ENCODE measurements at places on chromosomes 4 and X.

DNA sequence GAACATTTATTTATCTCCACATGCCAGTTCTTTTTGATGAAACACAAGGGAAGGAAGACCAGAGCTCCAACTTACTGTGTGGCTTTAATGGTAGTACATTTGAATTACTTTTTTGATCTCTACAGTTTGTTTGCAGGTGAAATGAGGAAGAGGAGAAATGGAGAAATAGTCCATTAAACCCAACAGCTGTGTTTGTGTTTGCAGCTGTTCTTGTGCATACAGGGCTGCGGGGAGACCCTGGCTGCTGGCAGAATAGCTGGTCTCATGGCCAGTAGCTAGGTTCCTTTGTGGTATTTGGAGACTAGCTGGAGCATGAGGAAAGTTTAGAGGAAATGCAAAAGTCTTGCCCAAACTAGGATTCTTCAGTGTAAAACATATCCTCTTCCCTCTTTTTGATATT, 374.8 kb downstream of the GPAT3 start:
- DNase-seq = no peak

DNA sequence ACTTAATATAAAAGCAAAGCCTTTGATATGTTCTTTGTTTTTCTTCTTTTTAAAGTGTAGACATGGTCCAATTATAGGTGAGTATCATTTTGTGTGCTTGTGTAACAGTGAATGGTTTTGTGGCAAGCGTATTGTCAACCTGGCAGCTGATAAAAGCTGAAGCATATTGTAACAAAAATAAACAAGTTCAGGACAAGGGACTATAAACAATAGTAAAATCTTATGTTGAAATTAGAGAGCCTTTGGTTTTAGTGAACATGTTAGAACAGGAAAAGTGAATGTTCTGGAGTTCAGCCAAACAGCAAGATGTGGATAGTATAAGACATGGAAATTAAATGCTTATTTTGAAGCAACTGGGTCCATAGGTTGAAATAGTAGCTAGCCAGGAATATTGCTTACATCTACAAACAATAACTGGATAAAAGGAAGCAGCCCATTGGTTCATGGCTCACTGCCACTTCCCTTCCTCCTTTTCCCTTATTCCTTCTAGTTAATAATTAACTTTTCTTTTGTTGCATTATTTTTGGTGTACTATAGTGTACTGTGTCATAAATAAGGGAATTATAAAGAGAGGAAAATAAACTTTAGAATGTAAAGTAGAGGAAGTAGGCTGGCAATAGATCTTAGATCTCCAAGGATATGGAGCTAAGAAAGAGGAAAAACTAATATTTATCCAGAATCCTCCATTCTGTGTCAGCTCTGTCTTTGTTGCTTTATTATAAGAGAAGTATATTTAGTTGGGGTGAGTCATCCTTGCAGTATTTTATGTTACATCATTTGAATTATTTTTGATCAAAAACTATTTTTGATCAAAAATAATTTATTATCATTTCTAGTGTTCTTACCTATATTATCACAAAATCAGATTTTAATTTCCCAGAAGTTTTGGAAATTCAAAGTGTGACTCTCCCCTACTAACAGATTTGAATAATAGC, 65.6 kb downstream of the MRPL1 start:
- no peak for DNase-seq

GRCh38 chrX:105114554-105115130, 105.9 kb downstream of the TEX13A start:
- DNase-seq = no peak

GRCh38 chrX:39967348-39967747, 130.4 kb downstream of the BCOR start:
- no peak for DNase-seq

DNA sequence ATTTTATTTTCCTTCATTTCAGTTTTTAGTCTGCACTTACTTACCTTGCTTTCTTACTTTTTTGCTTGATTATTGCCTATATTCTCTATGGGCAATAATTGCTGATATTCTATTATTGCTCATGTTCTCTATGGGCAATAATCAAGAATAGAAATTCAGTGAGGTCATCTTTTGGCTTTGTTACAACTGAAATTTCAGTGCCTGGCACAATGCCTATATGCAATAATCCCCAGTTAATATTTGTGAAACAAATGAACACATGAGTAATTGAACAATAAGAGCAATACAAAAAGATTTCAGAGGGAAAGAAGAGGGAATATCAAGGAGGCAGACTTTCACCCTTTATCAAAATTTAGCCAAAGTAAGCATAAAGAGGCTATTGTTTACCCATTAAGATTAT, 48.6 kb upstream of the ARSJ start:
- no peak for DNase-seq

DNA sequence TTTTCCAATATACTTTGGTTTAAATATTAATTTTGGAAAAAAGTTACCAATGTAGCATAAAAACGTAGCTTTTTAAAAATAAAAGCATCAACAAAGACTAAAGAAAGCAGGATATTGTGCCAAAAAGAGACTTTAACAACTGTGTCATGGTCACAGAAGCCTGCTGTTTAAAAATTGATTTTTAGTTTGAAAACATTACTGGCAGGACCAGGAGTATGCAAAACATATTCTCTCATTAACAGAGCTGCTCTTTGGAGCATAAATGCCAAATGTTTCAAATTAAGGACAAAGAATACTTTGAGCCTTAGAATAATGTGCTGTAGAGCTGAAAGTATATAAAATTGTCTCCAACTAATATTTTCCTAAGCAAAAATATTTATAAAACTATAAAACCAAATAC, 279.0 kb downstream of the ARAP2 start:
- no peak for DNase-seq

DNA sequence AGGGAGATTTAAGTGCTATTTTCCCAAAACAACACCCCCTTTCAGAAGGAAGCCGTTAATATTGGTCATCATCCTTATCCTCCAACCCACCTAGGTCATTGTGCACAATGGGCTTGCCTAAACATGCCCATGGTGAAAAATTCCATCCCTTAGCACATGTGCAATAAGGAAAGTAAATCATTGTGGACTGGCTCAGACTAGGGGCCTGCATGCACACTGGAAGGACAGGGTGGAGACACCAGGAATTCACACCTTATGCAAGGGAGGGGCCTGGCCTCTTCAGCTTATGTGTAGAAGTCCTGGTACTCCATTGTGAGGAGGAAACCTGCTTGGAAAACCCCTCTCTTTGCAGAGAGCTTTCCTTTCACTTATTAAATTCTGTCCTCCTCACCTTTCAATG, 311.4 kb upstream of the NDST4 start:
- DNase-seq = no peak

DNA sequence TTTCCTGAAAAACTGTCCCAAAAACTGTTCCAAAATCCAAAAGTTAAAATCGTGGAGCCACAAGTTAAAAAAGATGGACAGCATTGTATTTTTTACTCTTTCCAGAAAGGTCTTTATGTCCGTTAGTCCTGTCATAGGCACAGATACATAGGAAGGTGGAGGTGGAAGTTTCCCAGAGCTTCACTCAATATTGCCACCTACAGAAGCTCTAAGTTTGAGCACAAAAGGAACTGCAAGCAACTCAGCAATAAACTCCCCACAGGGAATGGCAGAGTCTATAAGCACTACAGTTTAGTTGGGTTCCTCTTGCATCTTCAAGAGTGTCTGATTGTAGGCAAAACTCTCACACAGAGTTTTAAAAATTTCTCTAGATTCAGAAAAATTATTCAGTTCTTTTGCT, 22.0 kb upstream of the UGT2B4 start:
- no peak for DNase-seq

GRCh38 chrX:37757082-37757481, 22.8 kb upstream of the CYBB start:
- no peak for DNase-seq

DNA sequence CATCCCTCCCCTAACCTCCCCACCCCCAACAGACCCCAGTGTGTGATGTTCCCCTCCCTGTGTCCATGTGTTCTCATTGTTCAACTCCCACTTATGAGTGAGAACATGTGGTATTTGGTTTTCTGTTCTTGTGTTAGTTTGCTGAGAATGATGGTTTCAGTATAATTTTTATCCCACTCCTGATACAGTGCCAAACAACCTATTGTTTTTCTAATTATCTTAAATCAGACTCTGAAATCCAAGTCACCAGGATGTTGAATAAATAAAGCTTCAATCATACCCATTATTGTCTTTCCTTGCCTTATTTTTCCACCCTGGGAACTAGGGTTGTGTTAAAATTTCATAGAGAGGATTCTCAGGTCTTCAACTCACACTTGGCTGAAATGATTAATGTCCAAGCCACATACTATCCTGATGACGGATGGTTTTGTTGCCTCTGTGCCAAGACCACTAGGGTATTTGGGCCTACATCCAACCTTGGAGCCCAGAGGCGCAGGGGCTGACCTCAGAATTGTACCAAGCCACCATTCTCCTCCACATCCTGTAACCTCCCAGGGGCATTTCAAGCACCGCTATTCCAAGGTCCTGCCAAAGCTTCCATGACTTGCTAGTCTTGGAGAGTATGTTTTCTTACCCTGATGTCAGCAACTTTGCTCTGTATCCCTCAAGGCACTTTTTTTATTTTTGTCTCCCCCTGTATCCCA, 332.4 kb downstream of the ARHGAP24 start:
- DNase-seq = no peak

DNA sequence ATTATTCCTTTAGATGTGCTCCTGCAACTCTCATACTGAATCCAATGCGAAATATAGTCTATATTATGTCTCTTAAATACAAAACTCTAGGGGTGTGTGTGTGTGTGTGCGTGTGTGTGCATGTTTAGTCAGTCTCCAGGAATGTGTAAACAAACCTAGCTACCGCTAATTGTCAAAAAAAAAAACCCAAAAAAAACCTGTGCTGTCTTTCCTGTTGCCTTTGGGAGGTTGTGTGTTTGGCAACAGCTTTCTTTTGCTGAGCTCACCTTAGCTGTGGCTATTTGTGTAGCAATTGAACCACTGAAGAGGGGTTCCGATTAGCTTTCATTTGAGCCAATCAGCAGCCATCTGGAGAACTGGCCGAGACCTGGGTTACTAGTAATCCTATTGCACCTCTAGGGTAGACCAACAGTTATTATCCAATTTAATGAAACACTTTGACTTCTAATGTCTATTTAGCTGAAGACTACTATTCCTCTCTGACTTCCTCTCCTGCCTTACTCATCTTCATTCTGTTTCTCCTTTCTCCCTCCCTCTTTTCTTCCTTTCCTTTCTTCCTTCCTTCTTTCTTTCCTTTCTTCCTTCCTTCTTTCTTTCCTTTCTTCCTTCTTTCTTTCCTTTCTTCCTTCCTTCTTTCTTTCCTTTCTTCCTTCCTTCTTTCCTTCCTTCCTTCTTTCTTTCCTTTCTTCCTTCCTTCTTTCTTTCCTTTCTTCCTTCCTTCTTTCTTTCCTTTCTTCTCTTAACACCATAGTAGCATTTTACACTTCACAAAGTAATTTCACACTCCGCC, 471.1 kb downstream of the GBA3 start:
- no peak for DNase-seq

GRCh38 chrX:82748906-82749505, 759.1 kb upstream of the POU3F4 start:
- DNase-seq = no peak

DNA sequence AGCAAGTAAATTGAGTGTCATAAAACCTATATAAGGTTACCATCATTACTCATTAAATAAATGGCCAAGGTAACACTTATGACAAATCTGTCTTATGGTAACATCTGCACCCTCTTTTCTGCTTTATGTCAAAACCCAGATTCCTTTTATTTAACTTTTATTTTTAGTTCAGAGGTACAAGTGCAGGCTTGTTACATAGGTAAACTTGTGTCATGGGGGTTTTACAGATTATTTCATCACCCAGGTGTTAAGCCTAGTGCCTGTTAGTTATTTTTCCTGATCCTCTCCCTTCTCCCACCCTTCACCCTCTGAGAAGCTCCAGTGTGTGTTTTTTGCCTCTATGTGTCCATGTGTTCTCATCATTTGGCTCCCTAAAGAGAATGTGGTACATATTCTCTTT, 930.7 kb downstream of the CCSER1 start:
- DNase-seq = no peak

- DNase-seq = no peak
Observed at GRCh38 chr4:82043809-82044137, 330.0 kb downstream of the HNRNPD start.

- no peak for DNase-seq
Observed at GRCh38 chr4:135197641-135198040, 996.1 kb upstream of the PABPC4L start.

DNA sequence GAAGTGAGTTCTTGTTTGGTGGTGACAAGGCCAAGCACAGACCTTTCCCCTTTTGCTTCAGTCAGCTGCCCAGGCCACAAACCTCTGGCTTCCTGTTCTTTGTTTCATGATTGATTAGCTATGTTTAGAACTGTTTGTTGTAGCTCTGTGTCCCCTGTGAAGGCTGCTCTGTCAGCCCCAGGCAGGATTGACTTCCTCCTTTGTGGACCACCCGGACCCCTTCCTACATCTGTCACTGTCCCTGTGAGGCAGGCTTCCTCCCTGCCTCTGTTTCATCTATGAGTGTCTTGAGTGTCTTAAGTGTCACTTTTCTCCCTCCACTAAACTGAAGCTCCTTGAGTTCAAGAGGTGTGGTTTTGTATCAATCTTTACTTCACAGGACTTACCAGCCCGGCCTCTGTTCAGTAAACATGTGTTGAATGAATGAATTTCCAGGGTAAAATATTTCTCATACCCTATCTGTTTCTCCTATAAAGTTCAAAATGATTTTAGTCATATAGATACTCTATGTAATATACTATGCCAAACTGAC, 83.5 kb downstream of the ZNF674 start:
- no peak for DNase-seq

- DNase-seq = no peak
Observed at GRCh38 chrX:41184312-41184711, 99.1 kb downstream of the USP9X start.

- DNase-seq = peak; percentile 40
Observed at GRCh38 chr4:71004281-71004851, 10.9 kb downstream of the DCK start.

DNA sequence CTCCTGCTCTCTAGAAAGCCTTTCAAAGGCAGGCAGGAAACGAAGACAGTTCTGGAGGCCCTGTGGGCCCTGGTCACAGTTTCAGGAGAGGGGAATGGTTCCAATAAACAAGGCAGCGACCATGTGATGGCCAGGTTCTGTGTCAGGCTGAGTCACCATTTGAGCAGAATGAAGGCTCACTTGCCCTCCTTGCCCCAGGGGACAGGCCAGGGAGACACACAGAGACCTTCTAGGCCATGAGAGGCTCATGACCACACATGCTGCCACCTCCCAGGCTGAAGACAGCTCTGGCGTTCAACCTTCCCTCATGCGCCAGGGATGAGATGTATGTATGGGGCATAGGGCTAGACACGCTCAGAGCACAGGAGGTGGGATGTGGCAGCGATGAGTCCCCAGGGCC, 22.9 kb upstream of the TRIM2 start:
- no peak for DNase-seq

Measured in effector CD4-positive, alpha-beta T cell (primary cell).